ENCODE measurements at places on chromosomes 2 and 18. TPM values are rescaled to one million over a fixed set of nuclear protein-coding genes. Genes with fewer than 3 reads are reported as not detected.

CTLA4 gene
- not detected for polyA plus RNA-seq

GRCh38 chr2:181683518-181684453 is 3.5 kb upstream of the NEUROD1 start:
- no peak for DNase-seq

DNA sequence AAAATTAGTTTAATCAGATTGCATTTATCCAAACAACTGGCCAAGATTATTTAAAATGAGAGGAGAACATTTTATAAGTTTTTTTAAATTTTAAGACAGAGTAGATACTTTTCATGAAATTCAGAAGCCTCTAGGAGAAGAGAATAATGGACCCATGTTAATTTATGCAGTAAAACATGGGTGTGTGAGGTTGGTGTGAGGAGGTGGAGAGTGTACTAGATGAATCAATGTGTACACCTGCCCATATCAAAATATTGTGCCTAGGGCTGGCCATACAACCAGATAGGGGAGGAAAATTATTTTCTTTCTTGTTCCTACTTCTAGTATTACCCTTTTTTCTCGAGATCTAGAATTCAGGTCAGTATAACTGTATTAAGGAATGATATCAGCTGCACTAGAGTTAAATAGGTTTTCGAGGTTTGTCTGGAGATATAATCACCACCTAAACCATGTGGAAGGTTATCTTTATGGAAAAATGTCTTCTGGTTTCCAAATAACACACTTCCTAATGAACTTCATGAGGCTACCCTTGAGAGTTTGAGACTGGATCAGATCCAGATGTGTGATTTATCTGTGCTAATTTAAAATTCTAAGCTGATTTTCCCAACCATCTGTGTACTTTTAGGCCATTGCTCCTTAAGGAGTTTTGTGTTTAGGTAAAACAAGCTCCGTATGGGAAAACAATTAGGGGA is 37.6 kb downstream of the TMEM178A start:
- DNase-seq, result no peak

GRCh38 chr2:226771067-226771466 is 28.6 kb downstream of the IRS1 start:
- DNase-seq, result no peak

LIMS3 gene
- 0.05 TPM for polyA plus RNA-seq

DNA sequence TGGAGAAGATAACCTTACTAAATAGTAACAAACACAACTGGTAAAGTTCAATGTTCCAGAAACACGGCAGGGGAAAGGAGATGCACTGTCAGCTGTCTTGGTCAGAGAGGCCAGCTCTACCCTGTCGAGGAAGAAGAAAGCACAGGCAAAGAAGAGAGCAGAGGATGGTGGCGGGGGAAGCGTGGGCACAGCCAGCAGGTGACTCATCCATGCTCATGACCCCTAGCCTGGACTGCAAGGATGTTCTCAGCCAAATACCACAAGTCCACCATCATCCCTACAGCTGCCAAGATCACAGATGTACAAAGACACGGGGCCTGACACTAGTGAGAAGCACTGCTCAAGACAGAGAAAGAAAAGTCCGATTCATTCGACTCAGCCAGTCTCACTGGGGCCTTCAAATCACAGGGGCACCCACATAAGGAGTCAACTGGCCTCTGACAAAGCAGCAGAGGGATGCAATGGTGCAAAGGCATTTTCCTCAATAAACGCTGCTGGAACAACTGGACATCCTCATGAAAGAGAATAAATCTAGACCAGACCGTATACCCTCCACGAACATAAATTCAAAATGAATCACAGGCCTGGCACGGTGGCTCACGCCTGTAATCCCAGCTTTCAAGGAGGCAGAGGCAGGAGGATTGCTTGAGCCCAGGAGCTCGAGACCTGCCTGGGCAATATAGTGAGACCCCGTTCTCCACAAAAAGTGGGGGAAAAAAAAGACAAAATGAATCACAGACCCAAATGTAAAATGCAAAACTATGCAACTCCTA is 5.6 kb downstream of the DTYMK start:
- DNase-seq, result no peak

DNA sequence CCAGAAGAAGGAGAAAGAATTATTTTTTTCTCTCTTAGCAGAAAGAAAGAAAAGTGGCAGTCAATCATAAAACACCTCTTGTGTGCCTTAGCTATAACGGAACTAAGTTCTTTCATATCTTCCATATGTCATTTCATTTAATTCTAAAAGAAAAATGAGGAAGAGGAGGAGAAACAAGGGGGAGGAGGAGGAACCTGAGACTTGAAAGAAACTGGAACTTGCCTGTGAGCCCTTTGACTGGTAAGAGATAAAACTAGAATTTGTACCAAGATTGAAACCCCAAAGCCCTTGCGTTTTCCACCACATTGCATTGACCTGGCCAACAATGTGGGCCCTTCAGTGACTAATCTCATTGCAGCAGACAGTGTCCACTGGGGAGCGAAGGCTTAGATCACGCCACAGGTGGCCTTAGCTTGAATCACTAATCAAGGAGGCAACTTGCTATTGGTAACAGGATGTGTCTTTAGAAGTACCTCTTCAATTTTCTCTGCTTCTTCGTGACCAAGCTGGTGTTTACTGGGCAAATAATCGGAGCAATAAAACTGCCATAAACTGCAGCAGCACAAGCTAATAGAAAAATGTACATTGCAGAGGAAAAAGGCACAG is 307.9 kb downstream of the CLIP4 start:
- DNase-seq, result no peak

- no peak for DNase-seq
Measured at GRCh38 chr2:148978026-148978685, 60.3 kb upstream of the LYPD6B start.

C2orf81 gene
- polyA plus RNA-seq, result 0.58 TPM

- DNase-seq, result no peak
Measured at GRCh38 chr2:119482481-119483394, 41.5 kb downstream of the SCTR start.

DNA sequence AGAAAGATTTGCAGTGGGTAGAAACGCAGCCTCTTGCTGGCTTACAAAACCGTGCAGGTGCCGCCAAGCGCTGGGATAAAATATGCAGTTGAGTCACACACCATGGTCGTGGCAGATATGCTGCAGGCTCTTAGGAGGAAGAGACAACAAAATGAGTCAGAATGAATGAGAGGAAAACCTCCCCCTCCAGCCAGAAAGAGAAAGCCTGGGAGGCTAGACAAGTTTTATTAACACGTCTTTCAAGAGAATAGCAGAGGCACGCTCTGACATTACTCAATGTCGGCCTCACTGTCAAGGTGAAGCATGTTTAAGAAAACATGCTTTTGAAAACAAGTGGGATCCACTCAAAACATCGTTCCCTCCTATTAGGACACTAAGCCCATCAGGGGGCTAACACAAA is 37.1 kb upstream of the ZCCHC2 start:
- DNase-seq, result peak; percentile 80

CTAGE1 gene
- not detected for polyA plus RNA-seq

DNA sequence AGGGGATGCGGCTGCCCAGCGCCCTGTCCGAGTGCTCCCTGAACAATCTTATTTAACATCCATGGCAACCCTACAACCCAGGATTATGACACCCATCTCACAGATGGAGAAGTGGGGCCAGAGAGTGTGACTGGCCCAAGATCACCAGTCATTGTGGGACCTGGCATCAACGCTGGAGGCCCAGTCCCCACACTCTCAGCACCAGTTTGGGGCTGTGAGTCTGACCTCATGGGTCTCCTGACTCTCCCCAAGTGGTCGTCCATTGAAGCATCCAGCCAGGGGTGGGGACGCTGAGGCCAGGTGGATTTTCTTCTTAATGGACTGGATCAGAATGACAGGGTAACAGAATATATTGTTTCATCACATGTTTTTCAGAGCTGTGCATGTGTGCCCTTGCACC is 24.5 kb downstream of the MAL start:
- no peak for DNase-seq

- DNase-seq, result no peak
Measured at GRCh38 chr18:44133483-44133882, 547.2 kb upstream of the SETBP1 start.

DNA sequence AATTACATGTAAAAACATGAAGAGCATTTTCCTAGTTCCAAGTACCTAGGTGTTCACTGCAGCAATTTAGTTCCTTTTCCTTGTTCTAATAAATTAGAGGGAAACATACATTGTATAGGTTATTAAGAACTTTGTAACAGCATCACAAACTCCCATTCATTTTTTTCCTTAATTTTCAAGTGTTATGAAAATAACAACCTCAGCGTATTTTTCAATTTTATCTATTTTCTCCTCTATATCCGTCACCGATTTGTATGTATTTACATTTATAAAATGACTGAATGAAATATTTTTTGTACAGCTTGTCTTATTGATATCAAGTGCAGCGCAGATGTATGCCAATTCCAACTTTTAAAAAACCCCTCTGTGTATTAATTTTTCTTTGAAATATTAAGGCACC is 44.0 kb downstream of the ZCCHC2 start:
- DNase-seq, result no peak

GRCh38 chr2:86744152-86744551 is 24.1 kb downstream of the RMND5A start:
- DNase-seq, result no peak

ZNF396 gene
- polyA plus RNA-seq, result 0.49 TPM

DNA sequence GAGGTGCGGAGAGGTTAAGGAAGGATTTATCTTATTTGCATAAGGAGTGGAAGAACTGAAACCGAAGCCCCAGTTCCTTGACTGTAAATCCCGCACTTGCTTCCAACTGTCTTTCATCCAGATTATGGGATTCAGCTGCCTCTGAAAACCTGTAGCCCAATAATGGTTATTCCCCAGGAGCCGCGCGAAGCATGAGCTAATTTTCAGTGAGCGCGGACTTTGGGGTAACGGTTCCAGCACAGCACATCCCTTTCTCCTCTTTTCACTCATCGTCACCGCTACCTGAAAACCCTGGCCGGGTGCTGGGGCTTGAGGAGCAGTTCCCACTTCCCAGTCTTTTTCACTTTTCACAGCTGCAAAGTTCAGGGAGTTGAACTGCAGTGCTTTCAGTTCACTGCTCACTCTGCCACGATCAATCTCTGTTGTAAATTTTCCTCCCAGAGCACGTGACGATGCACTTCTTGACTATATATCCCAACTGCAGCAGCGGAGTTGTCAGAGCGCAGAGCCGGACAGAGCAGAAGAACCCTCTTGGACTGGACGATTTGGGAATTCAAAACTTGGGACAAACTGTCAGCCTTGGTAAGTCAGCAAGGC is at the start of gene KCNE4:
KCNE4 (plus strand) TSS at position 498 of the 597 bp plus-strand sequence. CDS start 641 bp downstream, outside the sequence.
- DNase-seq, result no peak

- DNase-seq, result no peak
Measured at GRCh38 chr18:46294318-46294717, 190.1 kb downstream of the HAUS1 start.

B4GALT6 gene
- polyA plus RNA-seq, result 2.3 TPM

GRCh38 chr2:10493634-10494281 is 45.6 kb upstream of the ODC1 start:
- peak; percentile 99 for DNase-seq

KCNE4 gene
- 0.01 TPM for polyA plus RNA-seq

GRCh38 chr2:191885098-191885497 is 38.2 kb upstream of the CAVIN2 start:
- DNase-seq, result no peak

- no peak for DNase-seq
Measured at GRCh38 chr2:224781400-224781799, 65.2 kb upstream of the CCDC195 start.

REG1B gene
- not detected for polyA plus RNA-seq

DNA sequence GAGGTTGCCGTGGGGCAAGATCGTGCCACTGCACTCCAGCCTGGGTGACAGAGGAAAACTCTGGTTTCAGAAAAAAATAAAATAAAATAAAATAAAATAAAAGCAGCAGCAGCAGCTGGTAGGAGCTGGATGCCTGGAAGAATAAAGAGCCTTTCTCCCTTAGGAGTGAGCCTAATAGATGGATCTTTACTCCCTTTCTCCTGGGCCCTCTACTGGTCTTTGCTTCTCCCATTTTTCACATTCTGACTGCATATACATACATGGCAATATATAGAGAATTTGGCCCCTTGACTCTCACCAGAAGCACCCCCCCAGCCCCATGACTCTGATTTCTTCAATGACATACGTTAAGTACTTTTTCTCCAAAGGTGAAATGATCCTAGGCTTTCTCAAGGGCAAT is 9.8 kb upstream of the MALT1 start:
- DNase-seq, result no peak

FEZ2 gene
- polyA plus RNA-seq, result 29.6 TPM

FSHR gene
- polyA plus RNA-seq, result not detected

DNA sequence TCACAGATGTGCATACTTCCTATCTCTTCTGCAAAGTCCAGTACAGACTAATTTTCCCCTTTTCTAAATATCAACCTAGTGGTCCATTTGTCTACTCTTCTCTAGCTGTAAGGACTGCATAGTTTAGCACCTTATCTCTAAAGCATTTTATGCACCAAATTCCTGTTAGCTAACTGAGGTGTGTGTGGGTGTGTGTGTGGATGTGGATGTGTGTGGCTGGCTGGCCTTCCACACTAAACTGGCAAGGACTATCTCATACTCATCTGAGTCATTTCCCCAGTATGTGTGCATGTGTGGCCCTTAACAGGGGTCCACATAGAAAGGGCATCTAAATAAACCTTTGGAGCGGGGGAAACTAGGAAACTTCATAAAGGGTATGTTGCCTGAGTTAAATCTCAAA is 139.6 kb downstream of the TTC32 start:
- DNase-seq, result no peak

ALS2 gene
- polyA plus RNA-seq, result 21.3 TPM

DNA sequence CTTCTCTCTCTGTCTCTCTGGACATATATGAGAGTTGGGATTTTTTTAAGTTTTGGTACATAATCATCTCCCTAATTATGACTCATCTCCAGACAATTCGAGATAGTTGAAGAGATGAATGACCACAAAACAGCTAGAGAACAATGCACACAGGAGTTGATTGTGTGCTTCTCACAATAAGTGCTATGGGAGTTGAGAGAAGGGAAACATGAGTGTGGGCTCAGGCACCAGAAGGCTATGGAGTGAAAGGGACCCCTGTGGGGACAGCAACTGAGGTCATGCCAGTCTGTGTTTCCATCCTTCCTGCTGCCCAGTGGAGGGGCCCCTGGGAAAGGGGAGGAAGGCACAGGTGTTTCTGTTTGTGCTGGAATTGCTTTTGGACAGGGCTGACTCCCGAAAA is 6.5 kb upstream of the YWHAQ start:
- DNase-seq, result no peak

DNA sequence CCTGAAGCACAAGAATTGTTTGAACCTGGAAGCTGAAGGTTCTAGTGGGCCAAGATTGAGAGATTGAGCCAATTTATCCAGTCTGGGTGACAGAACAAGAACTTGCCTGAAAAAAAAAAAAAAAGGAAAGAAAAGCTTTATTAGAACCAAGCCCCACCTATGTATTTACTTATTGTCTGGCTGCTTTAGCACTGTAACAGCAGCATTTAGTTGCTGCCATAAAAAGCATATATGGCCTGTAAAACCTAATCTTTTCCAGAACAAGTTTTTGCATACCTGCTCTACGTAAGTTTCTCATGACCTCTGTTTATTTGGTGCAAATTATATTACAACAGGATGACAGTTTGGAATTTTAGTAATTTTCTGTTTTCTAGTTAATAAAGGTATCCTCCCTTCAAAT is 1565.6 kb upstream of the LRRTM1 start:
- DNase-seq, result no peak

GRCh38 chr2:199911877-199912161 is 726 bp downstream of the C2orf69 start:
- DNase-seq, result no peak
